Esophagus squamous epithelium (tissue), 5 donors: ENCODE measurements at places on chromosomes 3 and 15.

GRCh38 chr15:26023691-26024090 is 160.6 kb upstream of the ATP10A start:
- DNase-seq: no peak

DNA sequence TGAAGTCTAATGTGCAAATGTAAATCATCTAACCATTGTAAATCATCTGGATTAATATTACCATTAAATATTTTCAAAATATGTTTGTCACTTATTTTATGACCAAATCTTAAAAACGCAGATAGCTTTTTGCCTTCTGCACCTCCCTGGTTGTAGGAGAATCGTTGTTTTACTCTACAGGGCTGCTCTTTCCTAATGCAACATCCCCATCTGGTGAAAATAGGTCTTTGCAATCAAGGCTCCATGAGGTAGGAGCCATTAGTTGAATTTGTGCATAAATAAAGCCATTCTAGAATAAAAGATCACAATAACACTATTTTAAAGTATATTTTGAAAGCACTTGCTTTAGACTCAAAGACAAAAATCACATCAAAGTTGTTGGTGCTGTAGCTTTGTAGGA is 535.6 kb upstream of the AGTR1 start:
- DNase-seq: no peak

DNA sequence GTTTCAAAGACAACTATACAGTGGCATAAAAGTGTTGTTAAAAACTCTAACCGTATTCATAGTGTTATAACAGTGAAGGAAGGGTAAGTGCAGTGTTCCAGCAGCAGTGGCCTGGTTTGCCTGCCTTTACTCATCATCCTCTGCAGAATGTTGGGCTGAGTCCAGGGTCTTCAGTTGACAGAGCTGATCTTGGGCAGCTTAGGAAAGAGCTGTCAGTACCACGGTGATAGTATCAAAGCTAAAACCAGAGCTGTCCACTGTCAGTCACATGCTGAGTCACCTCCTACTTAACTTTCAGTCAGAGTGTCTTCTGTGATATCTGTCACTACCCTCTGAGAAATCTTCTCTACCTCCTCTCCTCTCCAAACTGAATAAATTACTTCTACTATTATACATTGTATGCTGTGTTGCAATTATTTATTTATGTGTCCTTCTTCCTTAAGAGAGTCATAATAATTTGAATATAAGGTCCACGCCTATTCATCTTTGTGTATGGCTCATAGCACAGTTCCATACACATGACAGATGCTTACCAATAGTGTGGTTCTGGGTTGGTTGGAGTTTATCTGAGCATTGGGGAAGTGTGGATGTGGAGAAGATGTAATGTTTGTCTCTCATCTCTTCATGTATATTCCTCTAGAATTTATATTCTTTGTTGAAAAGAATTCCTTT is 242.1 kb downstream of the ZIC1 start:
- no peak for DNase-seq

DNA sequence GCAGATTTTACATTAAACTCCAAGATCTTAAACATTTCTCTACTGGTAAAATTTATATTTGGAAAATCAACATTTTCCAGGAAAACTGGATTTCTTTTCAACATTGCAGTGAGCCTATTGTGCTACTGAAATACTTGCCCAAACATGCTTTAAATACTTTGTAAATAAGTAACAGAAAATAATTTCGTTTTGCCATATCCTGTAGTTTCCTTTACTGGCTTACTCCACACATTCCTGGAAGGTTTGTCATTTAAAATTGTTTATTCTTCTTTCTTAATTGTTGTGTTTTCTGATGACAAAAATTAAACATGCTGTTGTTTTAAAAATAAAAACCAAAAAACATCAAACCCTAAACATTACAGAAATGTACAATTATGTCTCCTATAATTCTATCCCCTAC is 22.0 kb downstream of the ACAD11 start:
- DNase-seq: no peak

DNA sequence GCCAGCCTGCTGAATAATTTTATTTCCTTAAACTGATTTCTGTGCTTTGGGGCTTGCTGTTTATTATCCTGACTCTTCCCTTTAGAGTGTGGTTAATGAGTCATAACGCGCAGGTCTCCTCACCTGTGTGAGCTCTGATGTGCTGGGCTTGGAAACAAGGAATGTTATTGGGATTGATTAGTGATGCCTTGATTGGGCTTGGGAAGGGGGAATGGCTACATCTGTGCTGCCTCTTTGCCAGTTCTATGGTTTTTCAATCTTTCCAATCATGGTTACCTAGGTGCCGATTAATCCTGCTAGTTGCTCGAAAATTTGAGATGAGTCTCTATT is 161.0 kb downstream of the THSD4 start:
- no peak for DNase-seq

DNA sequence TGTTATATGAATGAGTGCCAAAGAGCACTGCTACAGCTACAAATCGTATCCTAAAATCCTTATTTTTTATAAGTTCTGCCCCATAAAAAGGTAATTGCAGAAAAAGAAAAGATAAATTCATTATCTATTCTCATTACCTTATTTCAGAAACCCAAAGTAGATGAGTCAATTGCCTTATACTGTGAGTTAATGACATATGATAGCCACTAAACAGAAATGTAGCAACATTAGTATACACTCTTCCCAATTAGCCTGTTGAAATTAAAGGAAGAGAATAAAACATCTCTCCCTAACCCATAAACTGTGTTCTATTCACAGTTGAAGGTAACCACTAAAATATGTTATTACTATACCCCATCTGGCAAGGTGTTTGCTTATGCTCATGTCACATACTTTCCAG is 11.0 kb downstream of the TBL1XR1 start:
- DNase-seq: no peak

- no peak for DNase-seq
Measured at GRCh38 chr15:70867911-70868467, 14.0 kb upstream of the LARP6 start.

DNA sequence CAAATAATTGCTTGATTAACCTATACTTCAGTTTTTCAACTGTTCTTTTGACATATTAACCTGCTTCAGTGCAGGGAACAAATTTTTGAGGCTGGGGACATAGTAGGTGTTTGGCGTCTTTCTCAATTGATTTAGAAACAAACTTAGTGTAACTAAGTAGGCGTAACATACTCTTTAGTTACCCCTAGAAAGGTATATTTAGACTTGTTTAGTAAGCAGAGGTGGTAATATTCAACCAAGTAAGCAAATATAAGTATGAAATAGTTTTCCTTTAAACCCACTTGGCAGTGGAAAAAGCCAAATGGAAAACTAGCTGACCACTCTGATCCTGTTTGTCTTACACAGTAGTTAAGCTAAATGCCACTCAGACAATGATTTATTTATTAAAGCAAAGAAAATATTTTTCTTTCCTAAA is 113.2 kb downstream of the MBNL1 start:
- DNase-seq: no peak

GRCh38 chr15:27095886-27096624 is 125.1 kb downstream of the GABRG3 start:
- DNase-seq: no peak

DNA sequence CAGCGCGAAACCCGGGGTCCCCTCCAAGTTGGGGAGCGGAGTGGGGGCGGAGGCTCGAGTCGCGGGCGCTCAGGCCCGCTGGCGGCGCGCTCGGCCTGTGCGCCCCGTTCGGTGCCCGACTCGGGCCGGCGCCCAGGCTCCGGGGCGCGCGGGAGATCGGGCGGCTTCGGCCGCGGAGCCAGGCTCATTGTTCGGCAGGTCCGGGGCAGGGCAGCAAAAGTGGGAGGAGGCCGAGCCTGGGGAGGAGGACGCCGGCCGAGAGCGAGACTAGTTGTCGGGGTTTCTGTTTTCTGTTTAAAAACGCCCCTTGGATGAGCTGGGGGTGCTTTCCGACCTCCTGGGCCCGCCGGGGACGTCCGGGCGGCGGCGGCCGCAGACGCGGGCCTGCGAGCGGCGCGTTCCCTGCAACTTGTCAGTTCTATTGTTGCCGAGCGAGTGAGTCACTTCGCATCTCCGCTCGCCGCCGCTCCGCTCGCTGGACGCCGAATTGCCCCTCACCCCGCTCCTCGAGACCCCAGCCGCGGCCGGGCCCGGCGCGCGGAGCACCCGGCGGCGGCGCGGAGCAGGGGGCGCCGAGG is 676 bp downstream of the TCF12 start:
- DNase-seq: no peak

- DNase-seq: no peak
Measured at GRCh38 chr15:101035611-101036010, 116.5 kb downstream of the LRRK1 start.

- no peak for DNase-seq
Measured at GRCh38 chr15:89657686-89658200, 2.5 kb upstream of the KIF7 start.
